HCT116 (cell line): ENCODE measurements at places on chromosomes 2 and 18.

GRCh38 chr2:14285812-14286211, 346.7 kb upstream of the LRATD1 start:
- no peak overlapping the region for H3K4me3 ChIP-seq
- no peaks in the 10 kb centered on the region for H3K4me1 ChIP-seq
- no peaks in the 10 kb centered on the region for H3K36me3 ChIP-seq

- peaks cover 11% of the 10 kb centered on the region for H3K4me1 ChIP-seq
- no peaks in the 10 kb centered on the region for H3K36me3 ChIP-seq
- no peak overlapping the region for H3K4me3 ChIP-seq
- no peak for DNase-seq
These were observed 105.0 kb upstream of the SMAD7 start for GRCh38 chr18:49055754-49056172.

GRCh38 chr2:79189465-79189864, 29.9 kb upstream of the REG3A start:
- no peaks in the 10 kb centered on the region for H3K27me3 ChIP-seq
- no peaks in the 10 kb centered on the region for H3K36me3 ChIP-seq
- H3K4me1 ChIP-seq = no peaks in the 10 kb centered on the region
- no peak overlapping the region for H3K27ac ChIP-seq
- DNase-seq = no peak

DNA sequence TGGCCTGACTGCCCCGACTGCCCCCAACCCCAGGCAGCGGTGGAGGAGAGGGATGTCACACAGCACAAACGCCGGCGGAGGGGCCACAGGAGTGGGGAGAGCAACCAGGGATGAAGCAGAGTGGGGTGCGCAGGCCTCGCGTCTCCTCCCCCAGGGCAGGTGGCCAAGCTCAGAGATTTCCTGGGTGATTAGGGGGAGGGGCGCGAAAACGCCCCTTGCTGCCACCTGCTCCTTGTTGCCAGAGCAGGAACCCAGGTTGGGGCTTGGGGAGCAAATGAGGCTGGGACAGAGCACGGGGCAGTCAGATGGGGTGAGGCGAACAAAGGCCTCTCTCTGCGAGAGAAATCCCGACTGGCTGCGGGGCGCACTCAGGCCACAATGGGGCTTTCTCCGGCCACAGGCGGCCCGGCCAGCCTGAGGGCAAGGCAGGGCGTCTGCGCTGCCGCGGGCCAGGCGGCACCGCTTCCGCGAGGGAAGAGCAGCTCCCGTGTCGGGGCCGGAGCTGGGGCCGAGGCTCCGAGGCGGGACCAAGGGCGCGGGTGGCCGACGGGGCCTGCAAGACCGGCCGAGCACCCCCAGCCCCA, 11.5 kb downstream of the TEX44 start:
- peak overlapping the region; percentile 73 for H3K27ac ChIP-seq
- peak overlapping the region; percentile 61 for H3K4me3 ChIP-seq
- DNase-seq = no peak
- peaks cover 25% of the 10 kb centered on the region for H3K4me1 ChIP-seq

GRCh38 chr2:20027260-20027677, 14.8 kb upstream of the MATN3 start:
- no peaks in the 10 kb centered on the region for H3K27me3 ChIP-seq
- H3K4me1 ChIP-seq = no peaks in the 10 kb centered on the region
- no peak overlapping the region for H3K4me3 ChIP-seq
- no peaks in the 10 kb centered on the region; the same call in 1 of the 2 replicates for H3K36me3 ChIP-seq
- H3K27ac ChIP-seq = no peak overlapping the region
- no peak for DNase-seq

DNA sequence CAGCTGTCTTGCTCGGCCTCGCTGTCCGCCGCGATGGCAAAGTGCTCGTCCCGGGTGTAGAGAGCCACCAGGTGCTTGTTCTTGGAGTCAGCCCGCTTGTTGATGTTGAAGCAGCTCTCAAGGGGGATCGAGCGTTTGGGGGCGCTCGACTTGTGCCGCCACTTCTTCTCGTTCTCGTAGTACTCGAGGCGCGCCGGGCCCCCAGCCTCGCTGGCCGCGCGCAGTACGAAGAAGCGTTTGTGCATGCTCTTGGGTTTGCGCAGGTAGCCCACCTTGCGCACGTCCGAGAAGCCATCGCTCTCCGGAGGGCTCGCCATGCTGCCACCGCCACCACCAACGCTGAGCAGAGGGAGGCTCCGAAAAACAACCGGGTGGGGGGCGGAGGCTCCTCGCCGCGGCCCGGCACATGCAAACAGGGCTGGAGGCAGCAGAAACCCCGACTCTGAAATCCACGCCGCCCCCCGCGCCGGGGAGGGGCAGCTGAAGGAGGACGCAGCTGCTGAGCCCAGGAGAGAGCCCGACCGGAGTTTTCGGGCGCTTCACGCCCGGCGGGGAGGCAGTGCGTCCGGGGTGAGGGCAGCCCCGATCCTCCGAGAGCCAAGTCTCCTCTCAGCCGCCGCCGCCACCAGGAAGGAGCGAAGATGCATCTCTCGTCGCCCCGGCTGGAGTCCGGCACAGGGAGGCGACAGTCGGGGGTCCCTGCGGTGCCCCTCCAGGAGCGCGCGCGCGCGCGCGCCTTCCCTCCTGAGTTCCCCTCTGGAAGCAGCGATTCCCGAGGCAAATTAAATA, 1.0 kb downstream of the IRS1 start:
- no peaks in the 10 kb centered on the region for H3K27me3 ChIP-seq
- peaks cover 89% of the 10 kb centered on the region for H3K4me1 ChIP-seq
- peak overlapping the region; percentile 55 for H3K4me3 ChIP-seq
- H3K27ac ChIP-seq = peak overlapping the region; percentile 88
- no peaks in the 10 kb centered on the region for H3K36me3 ChIP-seq

DNA sequence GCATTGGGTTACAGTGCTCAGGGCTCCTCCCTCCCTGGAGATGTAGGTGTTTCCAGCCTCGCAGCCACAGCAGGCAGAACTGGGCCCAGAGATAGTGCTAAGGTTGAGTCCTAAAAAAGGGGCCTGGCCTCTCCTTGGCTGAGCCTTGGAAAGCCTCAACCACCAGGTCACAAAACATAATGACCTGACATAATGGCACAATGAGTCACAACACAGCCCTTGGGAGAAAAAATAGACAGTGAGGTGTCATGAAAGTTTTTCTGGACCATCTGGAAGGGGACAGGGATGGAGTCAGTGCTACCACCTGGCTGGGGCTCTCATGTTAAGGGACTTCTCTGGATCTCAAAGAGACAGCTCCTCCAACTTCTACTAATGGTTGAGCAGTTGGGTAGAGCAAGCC, 92.4 kb upstream of the LCLAT1 start:
- no peaks in the 10 kb centered on the region for H3K27me3 ChIP-seq
- H3K4me3 ChIP-seq = no peak overlapping the region
- DNase-seq = no peak
- no peak overlapping the region for H3K27ac ChIP-seq
- no peaks in the 10 kb centered on the region for H3K4me1 ChIP-seq
- no peaks in the 10 kb centered on the region for H3K36me3 ChIP-seq

- no peaks in the 10 kb centered on the region for H3K36me3 ChIP-seq
- no peaks in the 10 kb centered on the region for H3K4me1 ChIP-seq
- no peaks in the 10 kb centered on the region for H3K27me3 ChIP-seq
- no peak for DNase-seq
- no peak overlapping the region for H3K27ac ChIP-seq
- no peak overlapping the region for H3K4me3 ChIP-seq
These were observed 425.7 kb downstream of the SETBP1 start for GRCh38 chr18:45106331-45106774.

DNA sequence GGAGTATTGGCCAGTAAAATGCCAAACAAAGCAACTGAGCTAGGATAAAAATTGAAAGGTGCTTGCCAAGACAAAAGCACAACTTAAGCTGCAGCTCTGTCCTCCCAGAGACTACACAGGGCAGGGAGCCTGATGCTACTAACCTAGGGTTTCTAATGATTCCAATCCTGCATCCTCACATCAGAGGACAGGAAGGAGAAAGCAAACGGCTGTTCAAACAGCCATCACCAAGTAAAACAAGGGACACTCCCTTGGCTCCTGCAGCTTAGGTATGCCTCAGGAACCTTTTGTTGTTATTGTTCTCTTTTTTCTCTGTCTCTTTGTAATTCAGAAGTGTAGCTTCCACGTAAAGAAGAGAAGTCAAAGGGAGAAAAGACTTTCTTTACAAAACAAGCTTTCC, 99.5 kb downstream of the TCF4 start:
- H3K27me3 ChIP-seq = no peaks in the 10 kb centered on the region
- H3K36me3 ChIP-seq = no peaks in the 10 kb centered on the region
- H3K27ac ChIP-seq = no peak overlapping the region
- no peaks in the 10 kb centered on the region for H3K4me1 ChIP-seq

DNA sequence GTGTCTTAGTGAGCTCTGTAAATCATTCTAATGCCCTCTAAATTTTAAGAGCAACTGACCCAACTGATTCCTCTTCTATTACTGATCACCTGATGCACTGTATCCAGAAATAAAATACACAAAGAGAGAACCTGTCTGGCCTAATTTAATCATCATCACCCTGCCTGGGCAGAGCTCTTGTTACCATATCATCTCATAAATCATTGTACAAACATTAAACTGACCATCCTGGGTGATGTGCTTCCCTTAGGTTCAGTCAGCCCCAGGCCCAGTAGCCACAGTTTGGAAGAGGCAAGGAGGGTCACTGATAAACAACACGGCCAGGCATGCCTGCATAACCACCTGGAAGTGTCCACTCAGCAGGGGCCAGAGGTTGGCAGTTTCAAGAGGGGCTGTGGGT, 22.7 kb upstream of the ACMSD start:
- no peak overlapping the region for H3K4me3 ChIP-seq
- H3K27me3 ChIP-seq = no peaks in the 10 kb centered on the region
- no peak overlapping the region for H3K27ac ChIP-seq
- DNase-seq = no peak
- H3K4me1 ChIP-seq = peaks cover 22% of the 10 kb centered on the region
- H3K36me3 ChIP-seq = no peaks in the 10 kb centered on the region

- H3K36me3 ChIP-seq = no peaks in the 10 kb centered on the region
- no peak overlapping the region for H3K27ac ChIP-seq
- peaks cover 25% of the 10 kb centered on the region; the same call in 1 of the 2 replicates for H3K4me1 ChIP-seq
- no peak overlapping the region for H3K4me3 ChIP-seq
- no peaks in the 10 kb centered on the region for H3K27me3 ChIP-seq
- DNase-seq = no peak
These were observed 36.6 kb upstream of the VIT start for GRCh38 chr2:36659872-36660312.

- no peak for DNase-seq
- H3K27me3 ChIP-seq = no peaks in the 10 kb centered on the region
These were observed 245.1 kb downstream of the SOX11 start for GRCh38 chr2:5937321-5937720.

GRCh38 chr2:77796397-77796796, 274.2 kb upstream of the LRRTM4 start:
- DNase-seq = no peak
- H3K27me3 ChIP-seq = no peaks in the 10 kb centered on the region
- no peaks in the 10 kb centered on the region for H3K4me1 ChIP-seq
- H3K27ac ChIP-seq = no peak overlapping the region
- no peaks in the 10 kb centered on the region for H3K36me3 ChIP-seq

DNA sequence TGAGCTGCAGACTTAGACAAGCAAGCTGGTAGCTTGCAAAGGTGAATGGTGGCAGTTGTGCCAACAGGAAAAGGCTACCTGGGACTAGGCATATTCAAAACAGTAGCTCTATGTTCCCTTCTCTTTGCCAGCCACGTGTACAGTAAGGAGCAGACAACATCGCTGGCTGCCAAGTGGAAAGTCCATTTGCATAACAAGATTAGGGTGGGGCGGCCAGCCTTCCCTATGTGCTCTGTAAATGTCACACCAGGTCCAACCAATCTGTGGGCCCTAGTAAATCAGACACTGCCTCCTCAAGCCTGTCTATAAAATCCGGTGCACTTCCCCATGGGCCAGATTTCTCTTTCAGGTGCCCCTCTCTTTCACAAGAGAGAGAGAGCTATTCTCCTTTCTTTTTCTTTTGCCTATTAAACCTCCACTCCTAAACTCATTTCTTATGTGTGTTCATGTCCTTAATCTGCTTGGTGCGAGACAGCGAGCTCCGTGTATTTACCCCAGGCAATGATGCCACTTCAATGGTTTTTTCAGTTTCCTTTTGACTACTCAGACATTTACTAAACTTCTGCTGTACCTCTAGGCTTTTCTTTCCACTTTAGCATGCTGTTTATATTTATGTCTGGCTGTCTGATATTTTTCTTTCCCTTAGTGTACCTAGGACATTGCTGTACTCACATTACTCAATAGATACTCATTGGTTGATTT, 297.4 kb upstream of the GCFC2 start:
- H3K4me1 ChIP-seq = no peaks in the 10 kb centered on the region
- H3K36me3 ChIP-seq = no peaks in the 10 kb centered on the region
- H3K27me3 ChIP-seq = no peaks in the 10 kb centered on the region
- H3K4me3 ChIP-seq = no peak overlapping the region

DNA sequence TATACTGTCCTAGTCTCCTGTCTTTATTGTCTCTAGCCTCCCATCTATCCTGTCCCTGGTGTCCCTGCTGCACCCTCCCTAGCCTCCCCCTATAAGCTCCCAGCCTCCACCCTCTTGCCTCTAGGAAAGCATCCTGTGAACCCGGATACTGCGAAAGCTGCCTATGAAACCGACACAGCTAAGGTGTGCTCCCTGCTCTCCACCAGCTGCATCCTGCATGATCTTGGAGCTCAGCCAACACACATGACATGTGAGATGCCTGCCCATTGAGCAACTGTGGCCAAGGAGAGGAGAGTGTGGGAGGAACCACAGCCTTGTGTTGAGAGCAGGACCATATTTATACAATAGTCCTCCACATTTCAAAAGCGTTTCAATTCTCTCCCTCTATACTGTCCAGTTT, 187.1 kb downstream of the ZBTB7C start:
- no peaks in the 10 kb centered on the region for H3K4me1 ChIP-seq
- H3K27ac ChIP-seq = no peak overlapping the region
- no peak for DNase-seq
- no peak overlapping the region for H3K4me3 ChIP-seq
- peaks cover 10% of the 10 kb centered on the region; the same call in 1 of the 2 replicates for H3K27me3 ChIP-seq

GRCh38 chr2:28648671-28649395, 102.8 kb upstream of the PPP1CB start:
- H3K27me3 ChIP-seq = no peaks in the 10 kb centered on the region
- no peak overlapping the region for H3K4me3 ChIP-seq
- H3K4me1 ChIP-seq = peaks cover 27% of the 10 kb centered on the region
- DNase-seq = no peak
- H3K36me3 ChIP-seq = no peaks in the 10 kb centered on the region

- no peaks in the 10 kb centered on the region for H3K4me1 ChIP-seq
- H3K4me3 ChIP-seq = no peak overlapping the region
- H3K36me3 ChIP-seq = no peaks in the 10 kb centered on the region
- peak; percentile 32 for DNase-seq
- peaks cover 36% of the 10 kb centered on the region for H3K27me3 ChIP-seq
These were observed 222.2 kb downstream of the C1D start for GRCh38 chr2:67840460-67841068.

DNA sequence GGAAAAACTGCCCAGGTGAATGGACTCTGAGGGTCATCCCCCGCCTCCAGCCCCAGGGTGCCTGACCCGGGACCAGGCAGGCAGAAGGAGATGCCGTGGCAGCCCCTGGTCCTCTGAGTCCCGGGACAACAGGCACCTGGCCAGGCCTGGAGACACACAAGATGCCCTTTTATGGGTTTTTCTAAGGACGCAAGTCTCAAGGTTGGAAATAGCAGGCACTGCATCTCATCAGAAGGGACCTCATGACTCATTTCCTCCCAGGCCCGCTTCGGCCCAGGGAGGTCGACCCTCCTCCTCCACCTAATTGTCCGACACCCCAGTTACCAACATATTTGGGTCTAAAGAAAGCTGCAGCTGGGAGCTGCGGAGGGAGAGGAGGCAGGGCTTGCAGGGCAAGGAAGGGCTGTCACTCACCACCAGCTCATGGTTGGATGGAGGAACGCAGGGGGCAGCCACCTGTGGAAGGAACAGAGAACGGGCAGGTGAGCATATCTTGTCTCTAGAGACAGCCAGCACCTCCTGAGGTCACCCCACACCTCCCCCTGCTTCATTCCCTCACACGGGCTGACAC, 82.9 kb downstream of the TNS1 start:
- no peak overlapping the region for H3K27ac ChIP-seq
- H3K4me3 ChIP-seq = no peak overlapping the region
- H3K27me3 ChIP-seq = no peaks in the 10 kb centered on the region
- H3K36me3 ChIP-seq = no peaks in the 10 kb centered on the region
- no peak for DNase-seq
- peaks cover 10% of the 10 kb centered on the region; the same call in 1 of the 2 replicates for H3K4me1 ChIP-seq
